ENCODE measurements at places on chromosomes 2 and 18. TPM values are rescaled to one million over a fixed set of nuclear protein-coding genes. Genes with fewer than 3 reads are reported as not detected.

MYCN gene
- total RNA-seq = 0.68 TPM

DNA sequence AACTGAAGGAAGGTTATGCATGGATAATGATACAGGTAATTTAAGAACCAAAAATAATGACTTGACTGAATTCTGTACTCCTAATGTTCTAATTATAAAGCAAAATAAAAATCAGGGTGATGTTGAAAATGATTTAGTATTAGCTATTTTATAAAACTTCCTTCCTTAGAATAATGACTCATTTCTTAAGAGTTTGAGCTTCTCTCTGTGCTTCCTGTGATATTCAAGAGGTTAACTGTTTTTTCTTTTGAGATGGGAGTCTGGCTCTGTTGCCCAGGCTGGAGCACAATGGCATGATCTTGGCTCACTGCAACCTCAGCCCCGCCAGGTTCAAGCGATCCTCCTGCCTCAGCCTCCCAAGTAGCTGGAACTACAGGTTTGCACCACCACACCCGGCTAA is 14.8 kb downstream of the HADHA start:
- H3K27me3 ChIP-seq = no peaks in the 10 kb centered on the region
- no peak overlapping the region for H3K27ac ChIP-seq
- H3K36me3 ChIP-seq = peaks cover 97% of the 10 kb centered on the region
- H3K4me3 ChIP-seq = no peak overlapping the region
- DNase-seq = no peak

DNA sequence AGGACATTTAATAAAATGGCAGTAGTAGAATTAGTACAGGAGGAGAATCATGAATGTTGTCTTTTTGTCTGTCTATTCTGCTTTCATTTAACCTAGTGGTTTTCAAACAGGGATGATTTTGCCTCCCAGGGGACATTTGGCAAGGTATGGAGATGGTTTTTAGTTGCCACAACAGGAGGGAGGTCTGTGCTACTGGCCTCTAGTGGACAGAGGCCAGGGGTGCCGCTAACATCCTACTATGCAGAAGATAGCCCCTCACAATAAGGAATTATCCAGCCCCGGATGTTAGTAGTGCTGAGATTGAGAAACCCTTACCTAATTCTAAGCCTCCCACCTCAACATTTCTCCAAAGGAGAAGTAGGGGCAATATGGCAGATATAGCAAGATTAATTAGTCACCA is 18.3 kb downstream of the FASTKD2 start:
- no peak overlapping the region for H3K4me3 ChIP-seq
- H3K27ac ChIP-seq = no peak overlapping the region
- no peaks in the 10 kb centered on the region for H3K27me3 ChIP-seq
- no peaks in the 10 kb centered on the region for H3K4me1 ChIP-seq
- peaks cover 83% of the 10 kb centered on the region for H3K36me3 ChIP-seq

IGFBP2 gene
- 37.7 TPM for total RNA-seq

DNA sequence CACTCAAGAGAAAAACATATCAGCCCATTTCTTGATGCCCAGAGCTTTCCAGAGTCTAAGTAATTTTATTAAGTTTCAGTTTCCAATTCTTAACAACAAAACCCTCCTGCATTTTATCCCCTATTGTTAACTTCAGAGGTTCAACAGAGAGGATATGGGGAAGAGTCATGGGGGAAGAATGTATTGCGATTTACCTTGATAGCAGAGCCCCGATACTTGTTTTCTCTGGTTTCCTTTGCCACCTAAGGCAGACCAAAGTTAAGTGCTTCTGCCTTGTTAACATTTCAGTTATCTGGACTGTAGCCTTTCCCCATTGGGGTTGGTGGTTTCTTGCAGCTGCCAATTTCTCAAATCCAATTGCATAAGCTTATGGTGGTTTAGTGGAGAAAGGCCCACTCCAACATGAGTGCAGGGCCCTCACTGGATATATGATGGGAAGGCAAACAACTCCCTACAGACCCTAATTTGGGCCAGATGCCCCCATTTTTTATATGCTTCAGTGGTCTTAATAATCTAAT is 82.0 kb upstream of the ITGB6 start:
- no peaks in the 10 kb centered on the region for H3K27me3 ChIP-seq
- H3K36me3 ChIP-seq = peaks cover 98% of the 10 kb centered on the region
- H3K4me1 ChIP-seq = peaks cover 21% of the 10 kb centered on the region
- no peak for DNase-seq

BMP10 gene
- total RNA-seq = 0.24 TPM

GRCh38 chr2:239853706-239854327 is 171.3 kb downstream of the NDUFA10 start:
- H3K27ac ChIP-seq = no peak overlapping the region
- no peak overlapping the region for H3K4me3 ChIP-seq
- H3K27me3 ChIP-seq = no peaks in the 10 kb centered on the region
- no peaks in the 10 kb centered on the region for H3K4me1 ChIP-seq
- no peaks in the 10 kb centered on the region for H3K36me3 ChIP-seq

DNA sequence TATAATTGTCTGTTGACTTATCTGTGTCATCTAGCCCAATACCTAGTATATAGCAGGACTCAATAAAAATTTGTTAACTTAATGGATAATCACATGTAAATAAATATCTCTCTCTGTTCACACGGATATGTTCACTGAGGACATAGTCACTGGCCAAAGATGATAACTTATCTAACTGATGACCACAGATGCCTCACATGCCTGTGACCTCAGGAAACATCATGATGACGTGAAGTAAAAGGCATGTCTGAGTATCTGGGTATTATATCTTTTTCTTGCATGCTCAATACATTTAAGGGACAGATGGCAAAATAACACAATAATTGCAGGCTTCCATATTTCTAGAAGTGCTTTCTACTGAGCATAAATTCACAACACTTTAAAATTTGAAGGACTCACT is 41.4 kb upstream of the PARD3B start:
- no peaks in the 10 kb centered on the region for H3K4me1 ChIP-seq
- H3K27ac ChIP-seq = no peak overlapping the region
- no peaks in the 10 kb centered on the region for H3K36me3 ChIP-seq
- H3K27me3 ChIP-seq = no peaks in the 10 kb centered on the region
- no peak for DNase-seq

GRCh38 chr2:220814441-220814840 is 757.7 kb downstream of the EPHA4 start:
- no peaks in the 10 kb centered on the region for H3K27me3 ChIP-seq
- no peaks in the 10 kb centered on the region for H3K36me3 ChIP-seq
- no peak overlapping the region for H3K27ac ChIP-seq
- no peaks in the 10 kb centered on the region for H3K4me1 ChIP-seq
- DNase-seq = no peak

GRCh38 chr2:197273485-197273884 is 37.1 kb downstream of the ANKRD44 start:
- H3K36me3 ChIP-seq = no peaks in the 10 kb centered on the region
- peak; percentile 62 for DNase-seq
- no peaks in the 10 kb centered on the region for H3K27me3 ChIP-seq

GRCh38 chr18:3230401-3231334 is 10.9 kb upstream of the MYOM1 start:
- DNase-seq = peak; percentile 52
- no peaks in the 10 kb centered on the region for H3K27me3 ChIP-seq
- H3K36me3 ChIP-seq = no peaks in the 10 kb centered on the region
- peak overlapping the region; percentile 31 for H3K4me3 ChIP-seq

DNA sequence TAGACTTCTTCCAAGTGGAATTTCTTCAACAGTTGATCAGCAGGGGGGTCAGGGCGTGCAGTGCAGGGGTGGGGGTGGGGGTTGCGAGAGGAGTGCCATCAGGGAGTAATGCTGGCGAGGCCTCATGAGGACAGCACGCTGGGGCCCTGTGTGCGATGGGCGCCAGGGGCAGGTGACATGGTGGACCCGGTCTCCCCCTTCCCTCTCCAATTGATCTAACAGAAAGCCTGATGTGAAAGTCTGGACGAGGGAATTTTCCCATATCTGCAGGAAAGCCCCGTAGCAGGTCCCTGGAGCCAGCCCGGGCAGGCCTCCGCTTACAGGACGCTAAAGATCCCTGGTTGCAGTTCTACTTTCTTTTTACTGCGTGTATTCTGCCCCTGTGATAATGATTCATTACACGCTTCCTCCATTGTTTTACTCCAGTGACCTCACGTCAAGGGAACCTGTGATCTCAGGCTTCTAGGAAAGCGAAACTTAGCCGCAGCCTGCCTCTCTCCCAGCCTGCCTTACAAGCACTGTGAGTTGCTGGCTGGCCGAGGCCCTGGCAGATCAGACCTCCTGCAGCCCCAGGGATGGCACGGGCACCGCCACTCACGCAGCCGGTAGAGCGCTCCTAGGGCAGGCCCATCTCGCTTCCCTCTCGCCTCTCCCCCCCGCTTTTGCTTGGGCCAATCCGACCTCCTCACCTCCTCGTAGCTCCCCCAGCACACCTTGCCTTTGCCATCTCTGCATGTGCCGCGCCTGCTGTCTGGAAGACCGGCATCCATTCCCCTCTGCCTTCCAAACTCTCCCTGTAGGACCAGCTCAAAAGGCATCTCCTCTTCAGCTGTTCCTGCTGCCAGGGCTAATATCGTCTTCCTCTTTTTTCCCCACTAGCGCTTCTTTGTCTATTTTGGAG is 19.2 kb downstream of the NEURL3 start:
- H3K4me3 ChIP-seq = peak overlapping the region; percentile 58
- H3K27ac ChIP-seq = peak overlapping the region; percentile 91
- H3K4me1 ChIP-seq = peaks cover 7% of the 10 kb centered on the region

DNA sequence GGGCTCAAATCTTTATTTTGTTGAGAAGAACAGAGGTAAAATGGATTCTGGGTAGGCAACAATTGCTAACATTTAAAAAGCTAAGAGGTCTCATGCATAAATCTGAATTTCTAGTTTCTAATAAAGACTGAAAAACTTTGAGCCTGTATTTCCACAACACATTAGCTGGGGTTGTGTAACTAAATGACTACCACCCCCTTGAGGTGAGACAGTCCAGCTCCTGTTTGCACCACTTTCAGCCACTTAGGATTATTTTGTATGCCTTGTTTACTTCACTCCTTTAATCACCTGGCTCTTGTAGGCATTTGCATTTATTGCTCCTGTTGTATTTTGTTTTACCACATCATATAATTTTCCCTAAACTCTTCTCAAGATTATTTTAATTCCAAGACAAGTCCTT is 376.6 kb downstream of the PTH2R start:
- no peak overlapping the region for H3K4me3 ChIP-seq
- no peak for DNase-seq
- H3K36me3 ChIP-seq = no peaks in the 10 kb centered on the region
- H3K27me3 ChIP-seq = no peaks in the 10 kb centered on the region
- H3K4me1 ChIP-seq = no peaks in the 10 kb centered on the region

CLASP1 gene
- total RNA-seq = 45.8 TPM

MEP1B gene
- total RNA-seq = not detected

MAIP1 gene
- 14.8 TPM for total RNA-seq

DNA sequence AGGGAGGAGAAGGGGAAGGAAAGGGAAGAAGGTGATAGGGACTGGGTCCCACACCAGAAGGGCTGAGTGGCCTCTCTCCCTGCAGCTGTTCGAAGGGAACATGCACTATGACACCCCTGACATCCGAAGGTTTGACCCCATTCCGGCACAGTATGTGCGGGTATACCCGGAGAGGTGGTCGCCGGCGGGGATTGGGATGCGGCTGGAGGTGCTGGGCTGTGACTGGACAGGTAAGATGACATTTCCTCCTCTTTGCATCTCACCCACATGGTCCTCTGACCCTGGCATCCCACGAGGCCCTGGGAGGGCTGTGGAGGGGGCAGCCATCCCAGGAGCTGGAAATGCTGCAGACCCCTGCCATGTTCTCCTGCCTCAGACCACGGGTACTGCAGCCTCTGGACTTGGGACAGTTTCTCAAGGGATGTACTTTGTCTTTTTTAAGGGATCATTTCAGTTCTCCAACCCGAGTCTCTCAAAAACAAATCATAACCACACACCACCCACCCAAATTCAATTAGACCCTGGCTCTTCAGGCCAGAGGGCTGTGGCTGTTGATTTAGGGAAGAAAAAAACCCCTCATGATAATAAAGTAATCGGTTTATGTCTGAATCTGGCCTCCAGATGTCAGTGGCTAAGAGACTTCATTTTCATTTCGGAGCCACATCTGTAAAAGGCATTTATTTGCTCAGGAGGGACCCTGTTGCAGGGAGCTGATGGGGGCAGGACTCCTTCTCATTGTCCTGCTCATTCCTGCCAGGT is 63.5 kb downstream of the NRP2 start:
- no peak overlapping the region for H3K4me3 ChIP-seq
- no peaks in the 10 kb centered on the region for H3K4me1 ChIP-seq
- peaks cover 83% of the 10 kb centered on the region for H3K36me3 ChIP-seq
- DNase-seq = no peak

UGT1A8 gene
- total RNA-seq = not detected

GRCh38 chr18:41681138-41681880 is 273.7 kb upstream of the PIK3C3 start:
- H3K27ac ChIP-seq = no peak overlapping the region
- H3K27me3 ChIP-seq = no peaks in the 10 kb centered on the region

ERICH2 gene
- total RNA-seq = 8.5 TPM

DNA sequence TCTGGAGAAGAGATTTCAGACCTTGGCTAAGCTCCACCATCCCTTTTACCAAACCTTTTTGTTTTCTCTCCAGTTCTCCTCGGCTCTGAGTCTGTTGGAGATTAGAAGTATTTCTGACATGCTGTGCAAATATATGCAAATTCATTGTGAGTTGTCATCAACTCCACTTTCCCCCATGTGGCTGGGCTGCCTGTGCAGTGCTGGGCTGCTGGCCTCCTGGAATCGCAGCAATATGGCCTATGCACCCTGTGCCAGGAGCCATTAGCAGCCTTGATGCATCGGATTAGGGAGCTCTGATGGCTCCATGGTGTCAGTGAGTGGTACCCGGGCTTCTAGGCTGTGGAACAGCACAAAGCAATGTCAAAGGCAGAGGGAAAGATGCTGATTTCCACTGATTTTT is 80.0 kb downstream of the GPR39 start:
- H3K27me3 ChIP-seq = no peaks in the 10 kb centered on the region
- no peaks in the 10 kb centered on the region for H3K36me3 ChIP-seq
- H3K4me3 ChIP-seq = no peak overlapping the region
- no peak overlapping the region for H3K27ac ChIP-seq
- no peaks in the 10 kb centered on the region for H3K4me1 ChIP-seq
- DNase-seq = no peak

SNTG2 gene
- 1.4 TPM for total RNA-seq

GRCh38 chr2:200338692-200339091 is 32.2 kb downstream of the SPATS2L start:
- peak overlapping the region; percentile 6 for H3K27ac ChIP-seq
- no peak for DNase-seq
- H3K4me3 ChIP-seq = no peak overlapping the region
- H3K36me3 ChIP-seq = no peaks in the 10 kb centered on the region
- H3K27me3 ChIP-seq = no peaks in the 10 kb centered on the region

MAP4K4 gene
- 68.4 TPM for total RNA-seq

- DNase-seq = no peak
- H3K36me3 ChIP-seq = no peaks in the 10 kb centered on the region
- H3K27me3 ChIP-seq = no peaks in the 10 kb centered on the region
- H3K4me1 ChIP-seq = no peaks in the 10 kb centered on the region
Measured at GRCh38 chr18:32530947-32531651, 60.4 kb upstream of the GAREM1 start.

DNA sequence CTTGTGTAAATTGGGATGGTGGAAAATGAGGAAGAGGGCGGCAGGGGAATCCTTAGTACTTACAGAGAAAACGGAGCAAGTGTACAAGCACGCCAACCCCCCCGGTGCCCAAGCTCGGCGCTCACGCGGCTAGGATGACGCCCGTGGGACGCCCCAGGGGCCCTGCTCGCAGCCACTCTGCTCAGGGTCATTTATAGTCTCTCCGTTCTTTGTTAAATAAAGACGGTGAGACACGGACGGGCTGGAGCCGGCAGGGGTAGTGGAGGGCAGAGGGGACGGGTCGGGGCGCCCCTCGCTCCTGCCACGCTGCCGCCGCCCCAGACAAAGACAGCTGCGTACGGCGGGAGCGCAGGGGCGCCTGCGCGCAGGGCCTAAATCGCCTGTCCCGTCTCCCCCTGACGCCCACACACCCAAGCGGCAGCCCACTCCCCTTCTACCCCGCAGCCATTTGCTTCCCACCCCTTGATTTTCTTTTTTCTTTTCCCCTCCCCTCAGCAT is 37.8 kb downstream of the PCBP1 start:
- H3K27me3 ChIP-seq = no peaks in the 10 kb centered on the region
- peaks cover 46% of the 10 kb centered on the region for H3K4me1 ChIP-seq
- H3K4me3 ChIP-seq = peak overlapping the region; percentile 65
- peak; percentile 82 for DNase-seq

All from lower lobe of right lung (tissue), 2 donors.